Epithelial cell of proximal tubule (primary cell): ENCODE measurements at places on chromosomes 3 and 15. TPM values are rescaled to one million over a fixed set of nuclear protein-coding genes. Genes with fewer than 3 reads are reported as not detected.

Gene LRRC31
- total RNA-seq = 0.14 TPM in 1 of 2 replicates, not detected in the other

Gene KBTBD8
- total RNA-seq = 0.69 and 1.8 TPM in 2 replicates

Gene GOLGA8T
- total RNA-seq = not detected in 2 replicates

Gene ZBED2
- 2.4 and 14.7 TPM in 2 replicates for total RNA-seq

Gene CHL1
- 0.17 TPM in 1 of 2 replicates, not detected in the other for total RNA-seq

Gene FANCD2OS
- total RNA-seq = not detected in 2 replicates

- no peak for DNase-seq
Observed at GRCh38 chr3:128458746-128459460, 7.8 kb downstream of the DNAJB8 start.

GRCh38 chr15:50137893-50138292, 18.9 kb upstream of the ATP8B4 start:
- DNase-seq = no peak

DNA sequence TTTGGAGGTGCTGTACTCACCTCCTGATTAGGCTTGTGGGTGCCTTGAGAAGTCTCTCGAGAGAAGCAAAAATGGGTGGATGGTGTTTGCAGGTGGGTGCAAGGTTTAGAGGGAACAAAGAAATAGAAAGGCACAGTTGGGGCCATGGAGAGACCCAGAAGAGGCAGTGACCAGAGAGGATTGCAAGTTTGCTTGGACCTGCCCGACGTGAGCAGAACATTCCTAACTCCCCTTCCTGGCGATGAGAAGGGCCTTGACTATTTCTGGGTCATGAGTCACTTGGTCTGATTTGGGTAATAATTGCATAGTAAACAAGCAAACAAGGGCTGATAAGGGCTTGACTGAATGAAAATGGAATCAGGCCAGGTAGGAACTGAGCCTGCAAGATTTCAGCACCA, 7.0 kb upstream of the CTSH start:
- DNase-seq = peak; percentile 43

GRCh38 chr3:120487191-120487650, 36.4 kb upstream of the FSTL1 start:
- DNase-seq = no peak

- no peak for DNase-seq
Observed at GRCh38 chr3:107985496-107985895, 105.3 kb downstream of the CD47 start.

- DNase-seq = no peak
Observed at GRCh38 chr15:51825698-51826097, 3.8 kb upstream of the TMOD3 start.
